ENCODE measurements at places on chromosomes 4 and X. TPM values are rescaled to one million over a fixed set of nuclear protein-coding genes. Genes with fewer than 3 reads are reported as not detected.

CD38 gene
- 5.8 TPM for total RNA-seq

GAGE13 gene
- not detected for total RNA-seq

DNA sequence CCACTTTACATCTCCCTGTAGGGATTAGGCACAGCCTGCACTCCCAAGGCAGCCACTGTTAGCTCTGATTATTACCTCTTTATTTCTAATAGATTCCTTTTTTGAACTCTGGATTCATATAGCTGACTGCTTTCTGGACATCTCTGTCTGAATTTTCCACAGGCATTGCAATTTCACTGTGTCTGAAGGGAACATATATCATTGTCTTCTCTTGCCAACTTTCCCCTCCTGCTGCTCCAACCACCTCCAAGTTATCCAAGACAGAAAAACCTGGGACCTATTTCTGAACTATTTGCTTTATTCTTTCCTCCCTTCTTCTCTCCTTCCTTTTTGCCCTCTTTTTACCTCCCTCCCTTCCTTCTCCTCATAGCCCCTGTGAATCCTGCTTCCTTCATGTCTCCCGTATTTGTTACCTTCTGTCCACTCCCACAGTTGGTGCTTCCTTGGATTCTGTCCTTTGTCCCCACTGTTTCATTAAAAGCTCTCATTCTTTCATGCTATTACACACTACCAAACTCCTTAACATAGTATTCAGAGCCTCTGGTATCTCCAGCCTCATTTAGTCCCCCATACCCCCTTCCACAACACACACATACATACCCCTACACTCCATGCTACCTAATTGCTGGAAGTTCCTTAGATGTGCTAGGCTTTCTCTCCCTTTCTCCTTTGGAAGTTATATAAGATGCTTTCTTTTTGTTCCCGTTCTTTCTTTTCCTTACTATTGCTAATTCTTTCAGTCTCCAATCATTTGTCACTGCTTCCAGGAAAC is 34.7 kb downstream of the FGF2 start:
- ATAC-seq = no peak

DNA sequence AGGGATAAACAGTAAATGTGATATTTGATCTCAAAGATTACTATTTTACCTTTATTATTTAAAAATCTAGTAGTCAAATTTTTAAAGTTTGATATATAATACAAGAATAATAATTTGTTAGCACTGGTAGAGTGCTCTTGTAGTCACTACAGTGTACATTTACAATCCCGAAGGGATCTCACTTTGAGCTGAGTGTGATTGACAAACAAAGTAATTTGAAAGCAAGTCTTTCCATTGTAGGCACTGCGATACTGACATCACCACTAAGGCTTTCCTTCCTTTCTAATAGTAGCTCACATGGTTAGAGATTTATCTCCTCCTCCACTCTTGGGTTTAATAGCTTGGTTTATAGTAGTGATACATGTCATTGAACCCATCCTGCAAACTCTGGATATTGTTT is 280.6 kb downstream of the PARM1 start:
- no peak for ATAC-seq

GRCh38 chr4:152259866-152260265 is 276.0 kb downstream of the FBXW7 start:
- no peak for ATAC-seq

TMEM31 gene
- total RNA-seq = not detected
